ENCODE measurements at places on chromosomes 12 and 14. TPM values are rescaled to one million over a fixed set of nuclear protein-coding genes. Genes with fewer than 3 reads are reported as not detected.

DNA sequence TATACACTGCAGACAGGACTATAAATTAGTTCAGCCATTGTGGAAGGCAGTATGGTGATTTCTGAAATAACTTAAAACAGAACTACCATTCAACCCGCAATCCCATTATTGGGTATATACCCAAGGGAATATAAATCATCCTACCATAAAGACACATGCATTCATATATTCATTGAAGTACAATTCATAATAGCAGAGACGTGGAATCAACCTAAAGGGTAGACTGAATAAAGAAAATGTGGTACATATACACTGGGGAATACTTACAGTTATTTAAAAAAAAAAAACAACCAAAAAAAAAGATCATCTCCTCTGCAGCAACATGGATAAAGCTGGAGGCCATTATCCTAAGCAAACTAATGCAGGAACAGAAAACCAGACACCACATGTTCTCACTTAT lies 473.9 kb downstream of the TRHDE start:
- no peak for DNase-seq

- DNase-seq = peak; percentile 70
Observed at GRCh38 chr12:52050116-52050757, 1.0 kb upstream of the NR4A1 start.

Gene MYF6
- under 0.01 TPM for total RNA-seq

- DNase-seq = no peak
Observed at GRCh38 chr14:71318097-71318459, 410.8 kb downstream of the PCNX1 start.

GRCh38 chr12:14795028-14795448 lies 8.2 kb downstream of the WBP11 start:
- DNase-seq = no peak

Gene TPPP2
- not detected for total RNA-seq

- DNase-seq = no peak
Observed at GRCh38 chr12:66624806-66625205, 54.1 kb downstream of the GRIP1 start.

DNA sequence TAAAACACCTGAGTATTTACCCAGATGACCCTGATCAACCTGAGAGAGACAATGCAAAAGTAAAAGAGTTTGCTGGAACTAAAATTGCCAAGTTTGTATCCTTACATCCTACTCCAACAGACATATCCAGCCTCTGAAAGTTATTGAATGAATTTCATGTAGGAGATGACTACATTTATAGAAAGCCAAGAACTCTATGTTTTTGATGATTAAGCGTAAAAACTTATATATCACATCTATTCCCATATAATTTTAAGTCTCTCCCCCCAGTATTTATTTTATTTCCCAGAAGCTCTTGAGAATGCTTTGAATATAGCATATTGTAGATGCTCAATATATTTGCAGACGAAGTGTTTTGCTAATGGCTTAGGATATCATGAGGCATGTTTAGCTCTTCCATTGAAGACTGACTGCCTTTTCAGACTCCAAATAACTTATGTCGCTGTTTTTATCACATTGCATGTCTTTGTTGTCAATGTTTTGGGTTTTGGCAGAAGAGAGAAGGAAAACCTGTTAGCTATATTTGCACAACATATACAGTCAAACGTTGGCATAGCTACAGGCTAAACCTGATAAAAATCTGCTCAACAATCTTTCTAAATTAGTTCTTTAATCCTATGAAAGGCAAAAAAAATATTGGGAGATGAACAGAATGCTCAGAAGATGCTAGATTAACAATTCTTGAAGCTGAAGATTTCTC lies 213.6 kb downstream of the DIO2 start:
- no peak for DNase-seq
